ENCODE measurements at places on chromosomes 2 and 18.

- no peak for DNase-seq
Observed at GRCh38 chr2:222819722-222820333, 41.0 kb upstream of the ACSL3 start.

DNA sequence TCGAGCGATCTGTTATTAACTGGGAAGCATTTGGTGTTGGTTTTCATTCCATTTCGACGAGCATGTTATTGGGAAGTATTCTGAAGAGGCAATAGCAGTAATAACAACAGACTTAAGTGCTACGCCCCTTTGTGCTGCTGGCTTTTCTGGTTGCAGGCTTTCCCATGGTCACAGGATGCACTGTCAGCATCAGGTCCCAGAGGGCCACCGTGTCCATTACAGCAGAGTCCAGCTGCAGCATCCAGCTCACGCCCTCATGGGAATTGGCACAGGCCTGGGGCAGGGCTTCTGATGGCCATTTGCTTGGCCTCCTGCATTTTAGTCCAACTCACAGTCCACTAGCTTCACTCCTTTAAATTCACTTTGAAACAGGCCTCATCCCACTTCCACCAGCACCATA lies 44.4 kb downstream of the BCL2L11 start:
- no peak for DNase-seq

DNA sequence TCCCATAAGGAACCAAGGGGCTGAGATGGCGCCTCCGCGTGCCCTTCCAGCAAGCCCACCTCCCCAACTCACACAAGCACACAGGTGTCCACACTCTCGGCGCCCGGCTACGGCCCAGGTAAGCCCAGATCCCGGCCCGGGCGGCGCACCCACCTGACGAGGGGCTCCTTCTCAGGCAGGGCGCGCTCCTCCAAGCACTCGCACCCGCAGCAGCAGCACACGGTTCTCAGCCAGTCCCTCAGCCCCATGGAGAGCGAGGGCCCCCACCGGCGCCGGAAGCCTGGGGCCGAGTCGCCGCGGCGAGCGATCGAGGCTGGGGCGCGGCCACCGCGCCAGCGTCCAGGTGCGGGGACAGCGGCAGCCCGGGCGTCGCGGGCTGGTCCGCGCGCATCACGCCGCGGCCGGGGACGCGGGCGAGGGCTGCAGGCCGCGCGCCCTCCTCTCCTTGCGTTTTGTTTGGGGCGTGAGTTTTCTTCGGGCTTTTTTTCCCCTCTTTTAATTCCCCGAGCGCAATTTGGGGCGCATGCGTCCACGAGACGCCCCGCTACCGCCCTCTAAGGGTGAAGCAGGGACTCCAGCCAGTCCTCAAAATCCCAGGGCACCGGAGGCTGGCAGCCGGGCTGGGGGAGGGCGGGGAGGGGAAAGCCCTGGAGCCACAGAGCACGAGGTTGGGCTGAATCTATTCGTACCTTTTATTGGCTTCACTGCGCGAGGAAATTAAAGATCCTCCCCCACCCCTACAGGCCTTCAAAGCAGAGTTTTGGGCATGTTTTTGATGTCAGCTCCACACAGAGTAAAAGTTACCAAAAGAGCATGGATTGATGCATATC lies at the start of gene MREG:
Gene MREG (minus strand): TSS at position 472 of the 830 bp plus-strand sequence. CDS start 224 bp downstream, at position 248.
- DNase-seq = peak; percentile 79

- no peak for DNase-seq
Observed at GRCh38 chr2:148194882-148195281, 174.0 kb downstream of the MBD5 start.

DNA sequence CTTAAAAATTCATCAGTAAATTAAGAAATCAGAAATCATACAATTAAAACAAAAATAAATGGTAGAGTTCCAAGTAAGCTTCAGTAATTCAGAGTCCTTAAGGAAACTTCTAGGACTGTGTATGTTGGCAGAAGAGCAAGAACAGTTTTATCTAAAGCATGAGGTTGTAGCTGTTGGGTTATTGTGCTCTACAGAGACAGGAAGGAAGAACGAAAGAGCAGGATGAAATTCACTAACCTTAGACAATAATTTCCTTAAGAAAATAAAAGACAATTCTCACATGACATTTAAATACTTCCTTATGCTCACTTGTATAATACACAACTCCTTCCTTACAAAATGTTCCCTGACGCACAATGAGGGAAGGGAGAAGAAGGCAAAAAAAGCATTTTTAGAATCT lies 133.4 kb downstream of the STK39 start:
- DNase-seq = no peak

DNA sequence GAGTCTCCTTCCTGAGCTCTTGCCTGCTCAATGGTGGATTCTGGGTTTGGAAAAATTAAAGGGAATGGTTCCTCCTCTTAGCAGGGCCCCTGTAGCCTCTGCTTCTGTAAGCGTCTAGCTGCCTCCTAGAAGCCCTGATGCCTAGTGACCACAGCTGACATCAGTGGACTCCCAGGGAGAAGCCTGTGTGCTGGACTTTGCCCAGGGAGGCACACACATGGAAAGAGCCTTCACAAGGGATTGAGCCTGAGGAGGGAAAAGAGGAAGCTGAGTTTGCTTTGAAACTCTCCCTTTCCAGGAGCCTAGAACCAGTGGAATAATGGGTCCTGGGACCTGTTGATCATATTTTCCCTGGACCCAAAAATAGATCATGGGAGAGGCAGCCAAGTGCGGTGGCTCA lies 1.4 kb upstream of the CFAP65 start:
- DNase-seq = no peak

- no peak for DNase-seq
Observed at GRCh38 chr18:55906536-55906935, 318.5 kb upstream of the TCF4 start.

DNA sequence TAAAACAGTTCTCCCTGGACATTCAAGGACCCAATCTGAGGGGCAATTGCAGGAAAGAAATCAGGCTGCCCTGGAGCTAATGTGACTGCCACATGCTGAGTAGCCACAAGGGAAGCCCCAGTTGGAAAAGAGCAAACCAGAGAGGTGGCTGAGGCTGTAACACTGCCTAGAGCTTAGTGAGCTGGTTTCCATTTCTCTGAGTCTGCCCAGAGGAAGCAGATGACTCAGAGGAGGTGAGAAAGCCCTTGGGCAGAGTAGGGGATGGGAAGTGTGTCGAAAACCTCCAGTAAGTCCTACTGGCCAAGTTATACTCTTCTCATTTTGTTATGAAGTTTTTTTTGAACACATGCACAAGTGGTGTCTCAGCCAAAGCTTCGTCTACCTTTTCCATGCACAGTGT lies 753.0 kb downstream of the CNTNAP5 start:
- no peak for DNase-seq

DNA sequence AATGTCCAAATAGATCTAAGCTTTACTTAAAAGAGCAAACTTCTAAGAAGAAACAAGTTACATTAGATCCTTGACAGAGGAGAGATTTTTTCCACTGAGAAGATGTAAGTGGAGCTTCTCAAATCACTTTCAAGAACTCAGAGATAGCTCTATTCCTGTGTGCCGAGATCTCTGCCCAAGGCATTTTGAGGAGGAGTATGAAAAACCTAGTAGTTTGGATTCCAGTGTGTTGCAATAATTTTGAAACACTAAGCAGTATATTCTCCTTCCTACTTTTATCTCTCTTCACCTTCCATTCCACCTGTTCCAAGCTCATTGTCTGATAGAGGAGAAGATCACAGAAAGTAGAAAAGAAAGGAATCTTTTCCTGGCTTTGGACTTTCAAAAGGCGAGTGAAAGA lies 192.0 kb upstream of the TANK start:
- no peak for DNase-seq

DNA sequence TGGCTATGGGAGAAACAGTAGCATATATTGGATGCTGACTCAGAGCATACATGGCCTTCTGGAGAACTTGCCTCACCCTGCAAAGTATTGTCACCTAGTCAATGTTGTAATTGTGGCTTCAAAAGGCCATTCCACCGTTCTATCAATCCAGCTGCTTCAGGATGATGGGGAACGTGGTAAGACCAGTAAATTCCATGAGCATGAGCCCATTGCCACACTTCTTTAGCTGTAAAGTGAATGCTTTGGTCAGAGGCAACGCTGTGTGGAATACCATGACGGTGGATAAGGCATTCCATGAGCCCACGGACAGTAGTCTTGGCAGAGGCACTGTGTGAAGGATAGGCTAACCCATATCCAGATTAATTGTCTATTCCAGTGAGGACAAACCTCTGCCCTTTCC lies 1300.1 kb upstream of the ACVR2A start:
- no peak for DNase-seq

DNA sequence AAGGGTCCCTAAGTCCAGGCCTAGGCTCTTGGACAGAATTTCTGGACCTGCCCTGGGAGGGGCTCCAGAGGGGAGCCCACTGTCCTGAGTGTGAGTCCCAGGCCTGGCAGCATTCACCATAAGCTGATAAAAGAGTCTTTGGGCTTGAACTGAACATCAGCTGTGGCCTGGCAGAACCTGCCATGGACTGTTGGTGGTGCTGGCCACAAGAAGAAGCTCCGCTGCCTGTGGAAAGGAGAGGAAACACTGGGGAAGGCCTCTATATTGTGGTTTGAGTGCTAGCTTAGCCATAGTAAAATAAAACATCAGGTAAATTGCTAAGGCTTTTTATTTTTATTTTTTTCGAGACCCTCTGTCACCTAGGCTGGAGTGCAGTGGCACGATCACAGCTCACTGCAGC lies 20.9 kb upstream of the BAZ2B start:
- DNase-seq = no peak

GRCh38 chr2:35522450-35522849 lies 833.1 kb upstream of the CRIM1 start:
- DNase-seq = no peak

GRCh38 chr2:241321886-241322285 lies 6.2 kb downstream of the SEPTIN2 start:
- no peak for DNase-seq

- no peak for DNase-seq
Observed at GRCh38 chr18:6763524-6763923, 34.0 kb downstream of the ARHGAP28 start.

DNA sequence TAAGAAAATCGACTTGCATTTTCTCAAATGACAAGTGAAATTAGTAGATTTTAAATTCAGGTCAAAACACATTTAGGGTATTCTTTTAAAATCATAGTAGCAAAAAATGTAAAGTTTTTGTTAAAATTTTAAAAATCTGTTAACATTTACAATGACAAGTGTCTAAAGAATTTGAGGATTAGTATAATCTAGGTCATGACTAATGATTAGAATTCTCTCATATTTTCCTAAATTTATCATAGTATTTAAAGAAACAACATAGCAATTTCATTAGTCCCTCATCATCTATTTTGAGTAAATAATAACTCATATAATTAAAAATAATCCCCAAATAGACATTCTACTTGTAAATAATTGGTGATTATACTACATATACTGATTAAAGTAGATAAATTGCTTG lies 23.6 kb downstream of the THUMPD2 start:
- no peak for DNase-seq

DNA sequence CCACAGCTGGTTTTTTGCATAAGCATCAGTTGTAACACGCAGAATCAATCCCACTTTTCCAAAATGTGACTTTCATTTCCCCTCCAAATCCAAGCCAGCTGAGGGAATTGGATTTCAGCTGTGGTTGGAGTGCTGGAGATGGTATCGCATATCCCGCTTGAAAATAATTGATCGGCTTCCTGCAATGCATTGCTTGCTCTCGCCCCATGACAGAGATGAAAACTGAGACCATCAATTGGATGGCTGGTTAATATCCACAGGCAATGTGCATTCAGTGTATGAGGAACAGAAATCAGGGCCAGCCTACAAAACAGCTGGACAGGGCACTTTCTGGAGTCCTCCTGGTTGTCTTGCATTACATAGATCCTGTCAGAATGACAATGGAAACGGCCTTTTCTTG lies 135.3 kb downstream of the MAIP1 start:
- DNase-seq = no peak

DNA sequence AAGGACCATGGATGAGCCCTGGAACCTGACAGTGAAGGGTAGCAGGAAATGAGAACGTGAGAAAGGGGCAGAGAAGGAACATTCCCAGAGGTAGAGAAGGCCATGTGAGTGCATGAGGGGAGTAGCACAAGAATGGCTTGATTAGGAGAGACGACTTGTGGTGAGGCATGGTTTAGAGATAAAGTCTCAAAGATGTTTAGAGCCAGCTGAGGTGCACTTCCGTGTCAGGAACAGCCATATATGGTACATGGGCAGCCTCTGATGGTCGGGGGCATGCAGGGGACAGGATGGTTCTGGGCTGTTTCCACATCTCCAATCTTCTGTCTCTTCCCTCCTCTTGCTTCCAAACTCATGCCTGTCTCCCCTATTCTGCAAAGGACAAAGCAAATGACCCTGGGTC lies 28.8 kb upstream of the EFEMP1 start:
- DNase-seq = no peak

All from right kidney (tissue), 9 donors.